ENCODE measurements at places on chromosomes 4 and X. TPM values are rescaled to one million over a fixed set of nuclear protein-coding genes. Genes with fewer than 3 reads are reported as not detected.
A peak's percentile ranks its signal among the peaks of the same experiment; 100 is the strongest.

GRCh38 chrX:152927858-152928760 lies 30.2 kb downstream of the ZNF185 start:
- DNase-seq = no peak

DNA sequence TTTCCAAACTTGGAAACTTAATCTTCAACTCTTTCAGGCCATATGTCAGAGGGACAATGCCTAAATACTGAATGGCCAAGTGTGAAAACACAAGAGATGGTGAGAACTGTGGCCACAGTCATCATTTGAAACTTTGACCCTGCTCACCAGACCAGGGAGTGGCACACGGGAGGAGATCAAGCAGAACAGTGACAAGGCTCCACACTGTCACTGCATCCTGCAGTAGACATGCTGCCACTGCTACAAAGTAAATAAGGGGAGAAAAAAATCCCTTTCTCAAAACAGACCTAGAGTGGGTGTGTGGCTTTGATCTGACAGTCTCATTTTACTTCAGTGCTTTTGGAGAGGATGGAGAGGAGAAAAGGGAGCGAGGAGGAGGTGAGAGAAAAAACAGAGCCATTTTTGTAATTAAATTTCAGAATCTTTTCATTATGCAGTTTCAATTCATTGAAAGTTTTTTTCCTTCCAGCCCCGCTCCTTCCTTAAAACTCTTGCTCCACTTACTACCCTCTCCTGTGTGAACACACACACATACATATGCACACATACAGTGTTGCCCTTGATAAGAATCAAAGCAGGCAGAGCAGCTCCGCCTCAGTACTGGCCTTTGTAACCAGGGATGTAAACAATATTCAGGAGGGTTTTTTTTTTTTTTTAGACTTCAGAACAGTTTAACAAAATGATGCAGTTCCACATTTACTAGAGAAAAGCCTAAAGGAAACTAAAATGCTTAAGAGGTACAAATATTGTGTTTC lies 34.4 kb downstream of the NEXMIF start:
- DNase-seq = no peak

- no peak for DNase-seq
Observed at GRCh38 chrX:69605521-69605920, 10.4 kb upstream of the EDA start.

DNA sequence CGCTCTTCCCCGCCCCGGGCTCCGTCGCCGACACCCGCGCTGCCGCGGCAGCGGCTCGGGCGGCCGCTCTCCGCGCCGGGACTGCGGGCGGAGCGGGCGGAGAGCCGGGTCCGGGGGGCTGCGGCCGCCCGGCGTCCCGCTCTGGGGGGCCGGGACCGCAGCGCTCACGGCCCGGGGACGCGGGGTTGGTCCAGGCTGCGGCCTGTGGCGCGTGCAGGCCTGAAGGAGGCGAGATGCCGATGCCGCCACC lies 492 bp downstream of the GALNT7 start:
- no peak for DNase-seq

GRCh38 chr4:183675625-183676024 lies 16.5 kb downstream of the TRAPPC11 start:
- DNase-seq = peak; percentile 84

DNA sequence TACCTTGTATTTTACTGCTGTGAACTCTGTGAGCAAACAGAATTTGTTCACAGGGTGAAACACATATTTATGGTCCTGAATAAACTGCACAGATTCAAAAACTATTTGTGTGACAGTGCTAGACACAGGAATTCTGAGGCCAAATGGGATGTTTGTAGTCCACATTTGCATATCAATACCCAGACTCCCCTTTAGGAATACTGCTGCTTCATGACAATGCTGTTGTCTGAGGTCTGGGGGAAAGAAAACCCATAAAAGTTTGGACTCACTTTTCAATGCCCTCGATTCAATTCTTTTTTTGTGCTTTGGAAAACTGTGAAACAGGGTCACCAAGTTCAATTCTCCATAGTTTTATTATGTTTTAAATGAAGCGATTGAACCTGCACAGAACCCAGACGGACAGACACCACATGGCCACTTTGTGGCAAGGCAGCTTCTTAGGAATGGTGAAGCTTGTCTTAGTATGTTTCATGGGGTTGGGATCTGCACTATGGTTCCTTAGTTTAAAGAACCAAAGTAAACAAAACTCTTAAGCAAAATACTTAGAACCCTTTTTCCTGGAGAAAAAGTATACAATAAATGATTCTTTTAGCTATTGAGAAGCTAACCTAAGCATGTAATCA lies 92.3 kb upstream of the MAD2L1 start:
- DNase-seq = no peak

DNA sequence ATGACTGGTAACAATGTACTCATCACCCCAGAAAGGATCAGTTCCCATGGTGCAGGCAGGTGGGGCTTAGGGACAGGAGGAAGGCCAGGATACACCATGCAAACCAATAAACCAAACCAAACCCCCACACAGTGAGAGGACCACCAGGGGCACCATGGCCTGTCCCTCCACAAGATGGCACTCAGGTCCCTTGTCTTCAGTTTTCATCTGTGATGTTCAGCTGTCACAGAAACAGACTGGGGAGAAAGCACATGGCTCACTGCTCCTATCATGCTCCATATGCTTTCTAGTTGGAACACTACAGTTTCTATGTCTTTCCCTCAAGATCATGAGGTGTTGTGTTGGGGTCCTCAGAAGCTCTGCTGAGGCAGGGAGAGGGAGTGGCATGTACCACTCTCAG lies 10.1 kb downstream of the HS3ST1 start:
- DNase-seq = no peak

MAGEA1 gene
- total RNA-seq = not detected

C4orf51 gene
- not detected for total RNA-seq

ITIH6 gene
- total RNA-seq = not detected

Measured in fibroblast of the aortic adventitia (primary cell).